Glomerular endothelial cell (primary cell): ENCODE measurements at places on chromosomes 1 and 21. TPM values are rescaled to one million over a fixed set of nuclear protein-coding genes. Genes with fewer than 3 reads are reported as not detected.

DNA sequence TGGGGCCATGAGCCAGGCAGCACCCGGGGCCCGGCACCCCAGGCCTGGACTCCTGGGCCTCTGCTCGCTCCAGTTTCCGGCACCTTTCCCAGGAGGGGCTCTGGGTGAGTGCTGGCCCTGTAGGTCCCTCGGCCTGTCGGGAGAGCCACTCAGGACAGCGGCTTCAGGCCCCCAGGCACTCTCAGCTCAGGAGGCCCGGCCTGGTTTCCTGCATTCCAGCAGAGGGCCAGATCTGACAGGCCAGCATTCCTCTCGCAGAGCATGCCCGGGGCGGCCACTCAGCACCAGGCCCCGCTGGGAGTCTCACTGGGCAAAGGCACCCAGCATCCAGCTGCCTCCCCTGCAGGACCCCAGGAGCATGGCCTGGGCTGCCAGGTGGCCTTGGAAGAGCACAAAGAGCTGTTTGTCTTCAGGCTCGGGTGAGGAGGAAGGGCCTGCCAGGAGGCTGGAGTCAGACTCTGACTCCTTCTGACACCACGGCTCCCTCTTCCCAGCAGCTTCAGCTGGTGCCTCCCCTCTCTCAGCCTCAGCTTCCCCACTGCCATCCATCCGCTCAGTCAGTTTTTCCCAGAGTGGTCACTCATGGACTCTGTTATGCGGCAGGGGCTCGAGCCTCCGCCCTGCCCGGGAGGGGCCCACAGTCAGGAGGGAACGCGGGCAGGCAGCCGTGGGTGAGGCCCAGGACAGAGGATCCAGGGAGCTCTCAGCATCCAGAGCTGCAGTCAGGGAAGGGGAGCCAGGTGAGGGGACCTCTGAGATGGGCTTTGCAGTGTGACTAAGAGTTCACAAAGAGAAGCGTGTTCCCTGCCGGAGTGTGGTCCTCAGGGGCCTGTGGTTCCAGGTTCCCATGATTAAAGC lies 51.7 kb downstream of the WNT9A start:
- no peak for DNase-seq

DNA sequence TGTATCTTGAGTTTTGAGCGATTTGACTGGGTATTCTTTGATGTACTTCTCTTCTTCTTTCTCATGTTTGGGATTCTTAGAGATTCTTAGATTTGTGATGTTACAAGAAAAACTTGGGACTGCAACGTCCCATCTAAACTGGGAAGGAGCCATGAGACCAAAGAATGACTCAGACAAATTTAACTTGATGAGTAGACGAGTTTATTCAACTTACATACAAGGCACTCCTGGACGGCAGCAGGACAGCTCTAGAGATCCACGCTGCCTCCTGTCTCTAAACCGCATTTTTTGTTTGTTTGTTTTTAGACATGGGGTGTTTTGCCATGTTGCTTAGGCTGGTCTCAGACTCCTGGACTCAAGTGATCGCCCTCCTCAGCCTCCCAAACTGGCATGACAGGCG lies 137.1 kb downstream of the PIK3R3 start:
- no peak for DNase-seq

GRCh38 chr1:20903437-20903836 lies 116.3 kb upstream of the HP1BP3 start:
- DNase-seq = no peak

- DNase-seq = no peak
Measured at GRCh38 chr1:4344065-4344732, 310.2 kb upstream of the AJAP1 start.

GRCh38 chr1:4393191-4393590 lies 261.2 kb upstream of the AJAP1 start:
- DNase-seq = no peak

GRCh38 chr21:46007492-46007868 lies 25.9 kb downstream of the COL6A1 start:
- no peak for DNase-seq

GRCh38 chr1:104624538-104624937 lies 874.8 kb downstream of the AMY1C start:
- DNase-seq = no peak

DNA sequence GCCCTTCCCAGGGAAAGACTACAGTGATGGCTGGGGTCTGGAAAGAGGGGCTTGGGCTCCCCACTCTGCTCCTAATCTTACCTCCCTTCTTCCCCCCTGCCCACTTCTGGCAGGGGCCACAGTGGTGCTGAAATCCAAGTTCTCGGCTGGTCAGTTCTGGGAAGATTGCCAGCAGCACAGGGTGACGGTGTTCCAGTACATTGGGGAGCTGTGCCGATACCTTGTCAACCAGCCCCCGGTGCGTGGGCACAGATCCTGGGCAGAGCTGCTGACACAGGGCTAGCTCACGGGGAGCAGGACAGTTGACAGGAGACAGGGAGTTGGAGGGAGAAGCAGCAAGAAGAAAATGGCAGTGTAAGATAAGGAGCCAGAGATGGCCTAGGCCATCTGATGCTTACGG lies 2.4 kb downstream of the SLC27A3 start:
- no peak for DNase-seq

Gene MFAP2
- 133 and 188 TPM in 2 replicates for total RNA-seq

Gene ANKRD45
- total RNA-seq = 0.64 TPM in 1 of 2 replicates, not detected in the other

Gene CYP4B1
- total RNA-seq = not detected in 2 replicates

Gene TBX15
- not detected in 2 replicates for total RNA-seq
